GM03348 (cell line): ENCODE measurements at places on chromosomes 12 and 14.

DNA sequence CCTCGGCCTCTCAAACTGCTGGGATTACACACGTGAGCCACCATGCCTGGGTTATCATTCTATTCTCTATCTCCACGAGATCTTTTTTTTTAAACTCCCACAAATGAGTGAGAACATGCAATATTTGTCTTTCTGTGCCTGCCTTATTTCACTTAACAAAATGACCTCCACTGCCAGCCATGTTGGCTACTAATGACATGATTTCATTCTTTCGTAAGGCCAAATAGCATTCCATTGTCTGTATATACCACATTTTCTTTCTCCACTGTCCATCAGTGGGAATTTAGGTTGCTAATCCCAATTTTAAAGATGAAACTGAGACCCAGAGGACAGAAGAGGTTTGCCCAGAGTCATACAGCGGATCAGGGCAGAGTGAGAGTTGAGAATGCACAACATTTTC is 10.9 kb upstream of the TRPV4 start:
- no peak for DNase-seq

GRCh38 chr12:89544022-89544421 is 18.2 kb upstream of the POC1B start:
- DNase-seq: no peak

- no peak for DNase-seq
Observed at GRCh38 chr12:18496156-18496555, 234.8 kb downstream of the PIK3C2G start.

DNA sequence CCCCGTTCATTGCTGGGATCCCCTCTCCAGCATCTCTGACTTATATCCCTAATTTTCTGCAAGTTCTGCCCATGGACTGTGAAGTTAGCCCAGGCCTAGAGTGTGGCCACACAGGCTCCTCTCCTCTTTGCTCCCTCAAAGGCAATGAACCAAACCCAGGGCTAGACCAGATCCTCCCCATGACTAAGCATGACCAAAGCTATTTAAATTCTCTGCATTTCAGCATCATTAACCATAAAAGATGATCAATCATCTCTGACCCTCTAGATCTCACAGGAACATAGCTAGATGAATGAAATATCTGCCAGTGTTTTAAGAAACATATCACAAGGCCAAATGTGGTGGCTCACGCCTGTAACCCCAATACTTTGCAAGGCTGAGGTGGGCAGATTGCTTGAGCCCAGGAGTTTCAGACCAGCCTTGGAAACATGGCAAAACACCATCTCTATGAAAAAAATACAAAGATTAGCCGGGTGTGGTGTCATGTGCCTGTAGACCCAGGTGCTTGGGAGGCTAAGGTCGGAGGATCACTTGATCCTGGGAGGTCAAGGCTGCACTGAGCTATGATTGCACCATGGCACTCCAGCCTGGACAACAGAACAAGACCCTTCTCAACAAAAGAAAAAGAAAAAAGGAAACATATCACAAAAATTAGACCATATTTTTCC is 2.2 kb upstream of the KRT3 start:
- peak; percentile 73 for DNase-seq

DNA sequence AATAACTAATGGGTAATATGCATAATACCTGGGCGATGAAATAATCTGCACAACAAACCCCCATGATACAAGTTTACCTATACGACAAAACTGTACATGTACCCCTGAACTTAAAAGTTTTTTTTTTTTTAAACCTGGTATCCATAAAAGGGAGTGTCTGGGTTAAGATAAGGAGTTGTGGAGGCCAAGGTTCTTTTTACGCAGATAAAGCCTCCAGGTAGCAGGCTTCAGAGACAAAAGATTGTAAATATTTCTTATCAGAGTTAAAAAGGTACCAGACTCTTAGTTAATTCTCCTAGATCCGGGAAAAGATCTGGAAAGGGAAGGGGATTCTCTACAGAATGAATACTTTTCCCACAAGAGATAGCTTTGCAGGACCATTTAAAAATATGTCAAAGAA is 259.4 kb upstream of the SSTR1 start:
- DNase-seq: no peak

DNA sequence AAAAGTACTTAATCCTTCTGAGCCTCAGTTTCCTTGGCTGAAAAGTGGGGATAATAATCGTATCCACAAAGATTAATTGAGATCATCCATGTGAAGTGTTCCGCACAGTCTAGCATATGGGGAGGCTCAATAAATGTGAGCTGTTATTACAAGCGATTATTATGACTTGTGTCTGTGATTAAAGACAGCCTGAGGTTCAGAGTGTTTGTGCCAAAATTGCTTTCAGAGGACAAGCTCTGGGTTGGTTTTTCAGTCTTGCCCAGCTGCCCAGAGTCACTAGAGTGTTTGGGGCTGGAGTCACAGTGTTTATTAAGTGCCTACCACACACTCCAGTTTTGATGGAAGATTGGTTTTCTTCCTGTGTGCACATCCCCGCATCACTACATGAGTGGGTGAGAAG is 53.5 kb downstream of the NTF3 start:
- DNase-seq: no peak

DNA sequence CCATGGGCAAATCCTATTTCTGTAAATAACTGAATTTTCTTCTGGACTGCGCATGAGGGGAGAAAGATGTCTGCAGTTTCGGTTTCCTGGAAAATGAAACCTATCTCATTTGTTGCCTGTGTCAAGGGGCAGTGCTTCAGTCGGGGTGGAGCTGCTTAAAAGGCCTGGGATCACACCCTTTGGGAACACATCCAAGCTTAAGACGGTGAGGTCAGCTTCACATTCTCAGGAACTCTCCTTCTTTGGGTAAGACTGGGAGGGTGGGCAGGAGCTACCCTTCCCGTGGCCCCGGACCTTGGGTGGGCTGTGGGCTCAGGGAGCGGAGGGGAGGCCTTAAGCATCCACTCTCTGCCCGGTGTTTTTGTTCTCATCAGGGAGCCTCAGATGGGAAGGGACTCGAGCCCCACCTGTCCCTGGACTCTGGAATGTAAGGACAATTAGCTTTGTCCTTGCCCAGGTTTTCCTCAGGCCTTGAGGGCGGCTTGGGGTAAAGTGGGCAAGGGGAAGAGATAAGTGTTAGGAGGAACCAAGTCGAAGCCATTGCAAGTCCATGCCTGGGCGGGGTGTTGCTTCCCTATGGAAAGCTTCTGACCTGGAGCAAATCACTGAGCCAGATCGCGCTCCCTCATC is at the start of gene IFI27:
Gene IFI27 (plus strand): TSS at position 185 of the 630 bp plus-strand sequence.
- DNase-seq: no peak

GRCh38 chr14:105841022-105842009 is 314.9 kb downstream of the TMEM121 start:
- DNase-seq: no peak

DNA sequence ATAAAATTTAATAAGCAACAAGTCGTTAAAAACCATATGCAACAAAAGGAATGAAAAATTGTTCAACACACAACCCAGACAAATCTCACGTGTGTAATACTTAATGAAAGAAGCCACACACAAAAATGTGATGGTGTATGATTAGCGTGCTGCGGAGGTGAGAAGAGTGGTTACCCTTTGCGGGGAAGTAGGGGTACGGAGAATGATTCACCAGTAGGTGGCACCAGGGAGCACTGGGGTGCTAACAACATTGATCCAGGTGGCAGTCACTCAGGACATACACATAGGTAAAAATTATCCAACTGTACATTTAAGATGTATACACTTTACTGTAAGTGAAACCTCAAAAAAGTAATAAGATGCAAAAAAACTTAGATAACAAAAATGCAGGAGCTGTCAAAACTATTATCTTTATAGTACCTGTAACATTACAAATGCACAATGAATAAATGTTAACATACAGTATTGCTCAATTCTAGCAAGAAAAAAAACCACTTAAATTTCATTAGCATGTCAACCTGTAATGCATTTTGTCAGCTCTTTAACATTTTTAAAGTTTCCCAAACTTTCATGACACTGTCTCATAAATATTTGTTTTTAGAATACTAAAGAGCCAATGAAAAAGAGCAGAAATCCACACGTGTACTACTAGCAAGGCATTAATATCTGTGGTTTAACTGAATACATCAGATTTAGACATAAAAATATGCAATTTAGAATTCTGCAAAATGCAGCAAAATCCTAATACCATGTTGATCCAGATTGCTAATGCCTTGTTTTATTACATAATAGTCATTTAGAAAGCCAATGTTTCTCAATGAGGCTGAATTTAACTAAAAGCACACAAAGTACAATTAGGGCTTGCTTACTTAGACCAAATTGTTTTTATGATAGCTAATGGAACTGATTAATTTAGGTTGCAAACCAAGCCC is 46.7 kb downstream of the TMCC3 start:
- peak; percentile 21 for DNase-seq

GRCh38 chr14:63457498-63457897 is 85.7 kb downstream of the PPP2R5E start:
- no peak for DNase-seq

DNA sequence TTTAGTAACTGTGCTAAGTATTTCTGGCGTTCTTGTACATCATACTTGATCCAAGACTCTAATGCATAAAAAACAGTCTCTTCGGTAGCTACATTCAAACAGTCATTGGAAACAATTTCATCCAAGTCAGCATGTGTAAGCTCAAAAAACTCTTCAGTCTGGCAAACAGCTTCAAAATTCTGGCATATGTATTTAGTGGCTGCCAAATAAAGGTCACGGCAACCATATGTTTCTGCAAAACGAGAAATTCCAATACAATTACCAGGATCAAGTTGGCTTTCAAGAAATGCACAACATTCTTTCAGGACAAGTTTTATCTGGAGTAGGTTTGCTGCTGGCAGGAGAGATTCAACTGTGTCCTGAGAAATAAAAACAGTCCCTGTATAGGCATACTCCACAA is 16.5 kb downstream of the KLHL28 start:
- peak; percentile 63 for DNase-seq

GRCh38 chr14:32319368-32320049 is 9.6 kb upstream of the AKAP6 start:
- no peak for DNase-seq

- no peak for DNase-seq
Observed at GRCh38 chr14:43132441-43132840, 1374.6 kb downstream of the FSCB start.

DNA sequence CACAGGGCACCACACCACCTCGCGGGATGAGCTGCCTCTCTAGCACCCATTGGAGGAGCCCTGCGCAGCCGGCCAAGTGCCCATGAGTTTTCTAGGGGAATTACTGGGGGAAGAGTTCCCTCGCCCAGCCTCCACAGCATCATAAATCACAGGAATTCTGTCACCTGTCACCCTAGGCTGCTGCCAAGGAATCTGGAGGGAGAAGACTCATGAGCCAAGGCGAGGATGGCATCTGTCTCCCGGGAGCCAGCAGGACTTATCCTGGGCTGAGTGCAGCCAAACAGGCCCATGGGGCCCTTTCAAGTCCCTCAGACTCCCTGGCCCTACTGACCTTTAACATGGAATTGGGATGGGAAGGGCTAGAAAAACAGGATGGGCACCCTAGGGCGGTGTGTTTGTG is 7.8 kb upstream of the OTUB2 start:
- no peak for DNase-seq

DNA sequence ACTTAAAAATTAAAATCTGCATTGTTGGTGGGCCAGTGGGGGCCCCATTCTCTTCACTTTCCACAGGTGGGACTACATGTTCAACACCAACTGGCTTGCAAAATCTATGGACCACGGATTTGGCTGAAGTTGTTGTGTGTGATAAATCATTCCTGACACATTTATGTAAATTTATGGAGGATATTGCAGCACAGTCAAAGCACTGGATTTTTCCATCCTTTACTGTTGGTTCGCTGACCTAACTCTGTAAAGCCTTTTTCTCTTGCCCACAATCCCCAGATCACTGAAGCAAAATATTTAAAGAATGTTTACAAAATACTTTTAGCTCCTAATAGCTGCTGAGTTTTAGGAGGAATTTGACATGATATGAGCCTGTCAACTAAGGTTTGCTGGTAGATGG is 219.7 kb upstream of the PRICKLE1 start:
- peak; percentile 40 for DNase-seq
